ENCODE measurements at places on chromosomes 7 and 10.

- no peak for DNase-seq
Measured at GRCh38 chr7:127322351-127322750, 69.6 kb upstream of the GRM8 start.

- DNase-seq: no peak
Measured at GRCh38 chr7:5692112-5692844, 89.2 kb downstream of the RNF216 start.

DNA sequence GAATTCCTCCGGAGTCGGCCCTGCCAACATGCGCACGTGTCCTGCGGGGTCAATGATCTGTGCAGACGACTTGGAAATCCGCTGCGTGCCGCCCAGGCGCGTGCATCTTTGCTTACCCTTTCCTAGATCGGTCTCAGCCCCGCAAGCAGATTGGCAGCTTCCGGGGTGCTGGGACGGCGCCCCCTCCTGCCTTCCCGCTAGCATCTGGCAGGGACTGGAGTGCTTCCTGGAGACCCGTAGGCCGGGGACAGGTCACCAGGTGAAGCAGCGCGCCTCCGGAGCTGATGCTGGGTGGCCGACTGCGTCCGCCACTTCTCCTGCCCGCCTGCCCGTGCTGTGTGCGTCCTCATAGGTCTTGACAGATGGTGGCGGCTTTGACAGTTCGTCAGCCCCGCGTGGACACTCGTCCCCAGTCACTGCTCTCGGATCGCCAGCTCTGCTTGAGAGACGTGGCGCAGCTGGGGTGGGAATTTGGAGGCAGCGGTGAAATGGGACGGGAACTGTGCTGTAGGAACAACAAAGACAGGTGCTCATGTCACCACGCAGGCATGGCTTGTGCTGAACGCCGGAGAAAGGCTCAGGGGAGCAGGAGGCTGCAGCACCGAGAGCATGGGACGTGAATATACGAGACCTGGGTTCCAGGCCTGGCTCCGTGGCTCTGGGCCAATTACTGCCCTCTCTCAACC is 21.9 kb upstream of the KCNK18 start:
- DNase-seq: no peak

- no peak for DNase-seq
Measured at GRCh38 chr7:55158541-55159382, 139.9 kb downstream of the EGFR start.

- DNase-seq: no peak
Measured at GRCh38 chr10:77285529-77286182, 352.0 kb downstream of the KCNMA1 start.

- DNase-seq: no peak
Measured at GRCh38 chr10:78974617-78975317, 94.0 kb upstream of the ZMIZ1 start.

- no peak for DNase-seq
Measured at GRCh38 chr7:92843781-92844180, 7.4 kb upstream of the CDK6 start.

DNA sequence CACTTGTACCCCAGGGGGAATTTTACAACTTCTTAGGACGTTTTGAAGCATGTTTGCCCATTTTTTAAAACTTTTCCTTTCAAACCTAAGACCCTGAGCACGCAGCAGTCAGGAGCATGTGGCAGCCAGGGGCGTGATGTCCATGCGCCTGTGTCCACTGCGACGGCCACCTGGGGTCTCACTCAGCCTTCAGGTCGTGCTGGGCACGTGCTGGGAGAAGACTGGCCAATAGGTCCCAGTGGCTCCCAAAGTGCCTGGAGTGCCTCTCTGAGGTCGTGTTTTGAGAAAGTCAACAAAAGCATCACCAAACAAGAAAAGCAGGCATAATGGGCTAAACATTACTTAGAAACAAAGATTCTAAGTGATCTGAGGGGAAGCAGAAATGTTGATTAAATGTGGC is 14.8 kb downstream of the LRRC27 start:
- no peak for DNase-seq

- DNase-seq: peak; percentile 1
Measured at GRCh38 chr10:119608316-119609155, 11.8 kb upstream of the TIAL1 start.

DNA sequence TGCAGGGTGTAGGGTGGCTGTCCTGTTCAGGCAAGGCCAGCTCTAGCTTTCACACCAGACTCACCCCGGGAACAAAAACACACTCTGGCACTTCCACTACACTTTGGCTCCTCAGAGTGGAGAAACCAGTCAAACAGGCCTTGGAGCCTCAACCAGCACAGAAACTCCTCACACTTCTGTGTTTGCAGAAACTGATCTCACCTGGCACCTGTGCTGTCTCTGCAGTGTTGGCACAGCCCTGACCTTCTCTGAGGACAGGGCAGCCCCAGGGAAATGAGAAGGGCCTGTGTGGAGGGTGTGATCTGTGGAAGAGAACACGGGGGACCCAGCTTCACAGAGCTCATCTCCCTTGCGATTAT is 4.1 kb upstream of the CALML5 start:
- DNase-seq: peak; percentile 71

GRCh38 chr7:2555121-2556052 is at the start of gene BRAT1:
Gene BRAT1, minus strand, starts transcription at chr7:2555524. Its CDS starts 1,093 bp downstream, at chr7:2554431.
- DNase-seq: peak; percentile 84
